Ascending aorta (tissue), 2 donors: ENCODE measurements at places on chromosomes 3 and 15.

- no peak for DNase-seq
These were observed 298.0 kb upstream of the PROK2 start for GRCh38 chr3:72082776-72083462.

DNA sequence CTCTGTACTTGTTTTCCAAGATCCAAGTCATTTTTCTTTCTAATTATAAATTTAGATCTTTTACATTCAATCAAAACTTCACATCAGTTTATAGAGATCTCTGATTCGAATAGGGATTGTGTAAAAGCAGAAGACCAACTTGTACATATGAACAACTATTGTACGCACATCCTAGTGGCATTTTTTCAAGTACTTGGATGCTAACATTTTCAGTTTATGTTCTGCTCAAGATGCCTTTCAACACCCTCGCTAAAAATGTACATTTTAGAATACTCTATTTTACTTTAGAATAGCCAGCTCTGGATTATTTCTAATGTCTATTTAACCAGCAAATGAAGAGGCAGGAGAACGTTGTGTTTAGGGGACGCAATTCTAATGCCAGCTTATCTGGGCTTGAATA, 340.7 kb downstream of the ROBO1 start:
- DNase-seq = no peak

GRCh38 chr3:63559884-63560283, 92.6 kb upstream of the SNTN start:
- DNase-seq = no peak

- DNase-seq = no peak
These were observed 342.8 kb downstream of the TUSC7 start for GRCh38 chr3:117052395-117052794.

DNA sequence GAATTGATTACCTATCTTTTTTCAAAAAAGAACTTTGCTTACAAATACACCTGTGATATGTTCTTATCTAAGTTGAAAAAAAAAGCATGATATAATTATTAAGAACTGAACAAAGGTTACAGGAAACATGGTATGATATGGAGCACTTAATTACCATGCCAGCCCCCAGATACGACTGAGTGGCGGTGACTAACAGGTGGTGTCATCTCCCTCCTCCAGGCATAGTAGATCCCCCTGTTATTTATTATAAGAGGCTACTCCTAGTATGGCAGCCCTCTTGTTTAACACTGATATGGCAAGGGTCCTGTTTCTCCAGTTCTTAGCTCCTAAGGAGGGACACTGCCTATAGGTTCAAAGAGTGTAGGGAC, 31.0 kb upstream of the TM4SF4 start:
- DNase-seq = no peak

DNA sequence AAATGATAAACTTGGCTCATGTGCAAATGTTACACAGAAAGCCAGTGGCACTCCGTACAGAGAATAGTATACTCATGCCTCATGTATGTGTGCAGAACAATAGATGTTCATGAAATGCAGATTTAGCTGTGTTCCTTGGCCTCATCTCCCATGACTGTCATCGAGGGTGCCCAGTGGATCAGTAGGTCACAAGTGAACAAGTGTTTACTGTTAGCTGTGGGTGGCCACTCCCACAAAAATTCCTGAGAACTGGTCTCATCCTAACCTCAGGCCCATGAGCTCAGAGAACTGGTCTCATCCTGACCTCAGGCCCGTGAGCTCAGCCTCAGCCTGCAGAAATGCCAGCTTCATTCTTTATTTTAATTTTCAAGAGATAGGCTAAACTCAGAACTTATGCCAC, 124.1 kb downstream of the GADL1 start:
- DNase-seq = peak; percentile 65

GRCh38 chr3:38097446-38098375, 39.2 kb downstream of the ACAA1 start:
- peak; percentile 50 for DNase-seq
